ENCODE measurements at places on chromosomes 16 and 17.

- DNase-seq: no peak
Observed at GRCh38 chr16:11265124-11265523, 4.0 kb downstream of the TNP2 start.

DNA sequence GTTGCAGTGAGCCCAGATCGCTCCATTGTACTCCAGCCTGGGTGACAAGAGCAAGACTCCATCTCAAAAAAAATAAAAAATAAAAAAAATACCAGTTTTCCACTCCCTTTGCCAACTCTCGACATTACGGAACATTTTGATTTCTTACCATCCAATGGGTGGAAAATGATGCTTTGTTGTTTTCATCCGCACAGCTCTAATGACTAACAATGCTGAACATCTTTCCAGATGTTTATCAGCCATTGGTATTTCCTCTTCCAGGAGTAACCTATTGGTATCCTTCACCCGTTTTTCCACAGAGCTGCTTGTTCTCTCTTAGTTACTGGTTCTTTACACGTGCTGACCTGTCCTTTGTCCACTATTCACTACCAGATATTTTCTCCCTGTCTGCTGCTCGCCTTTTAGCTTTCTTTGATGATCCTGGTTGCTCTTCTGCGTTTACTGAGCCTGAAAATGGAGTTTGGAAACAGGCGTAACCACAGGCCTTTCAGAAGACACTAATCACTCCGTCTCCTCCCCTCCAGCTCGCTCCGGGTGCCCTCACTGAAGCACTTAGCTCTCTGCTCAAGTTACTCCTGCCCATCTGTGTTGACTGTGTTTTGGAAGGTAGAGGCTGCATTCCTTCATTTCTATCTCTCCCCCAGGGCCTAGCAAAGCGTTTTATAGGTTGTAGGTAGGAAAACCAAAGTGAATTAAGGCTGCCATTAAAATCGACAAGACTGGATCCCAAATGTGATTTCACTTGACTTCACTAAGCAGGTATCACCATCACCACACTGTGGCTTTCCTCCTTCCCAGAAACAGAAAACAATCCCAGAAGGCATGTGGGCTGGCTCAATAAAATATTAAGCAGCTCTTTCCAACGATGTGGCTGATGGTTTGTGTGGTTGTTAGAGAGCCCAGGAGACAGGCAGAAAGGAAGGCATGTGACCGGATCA lies 8.9 kb downstream of the SHPK start:
- DNase-seq: no peak

DNA sequence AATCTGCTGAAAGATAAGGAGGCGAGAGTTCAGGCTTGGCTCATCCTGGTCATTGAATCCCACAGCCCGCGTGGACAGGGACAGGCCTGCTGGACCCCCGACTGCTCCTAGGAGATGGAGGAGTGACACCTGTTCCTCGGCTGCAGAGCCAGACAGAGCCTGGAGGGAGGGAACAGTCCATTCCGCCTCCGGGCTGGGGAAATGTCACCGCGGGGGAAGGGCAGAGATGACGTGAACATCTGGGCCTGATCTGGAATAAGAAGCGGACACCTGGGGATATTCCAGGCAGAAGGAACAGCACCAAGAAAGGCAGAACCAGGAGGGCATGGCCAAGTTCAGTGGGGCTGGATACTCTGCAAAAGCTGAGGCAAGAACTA lies 1.5 kb downstream of the ZNF747 start:
- no peak for DNase-seq

DNA sequence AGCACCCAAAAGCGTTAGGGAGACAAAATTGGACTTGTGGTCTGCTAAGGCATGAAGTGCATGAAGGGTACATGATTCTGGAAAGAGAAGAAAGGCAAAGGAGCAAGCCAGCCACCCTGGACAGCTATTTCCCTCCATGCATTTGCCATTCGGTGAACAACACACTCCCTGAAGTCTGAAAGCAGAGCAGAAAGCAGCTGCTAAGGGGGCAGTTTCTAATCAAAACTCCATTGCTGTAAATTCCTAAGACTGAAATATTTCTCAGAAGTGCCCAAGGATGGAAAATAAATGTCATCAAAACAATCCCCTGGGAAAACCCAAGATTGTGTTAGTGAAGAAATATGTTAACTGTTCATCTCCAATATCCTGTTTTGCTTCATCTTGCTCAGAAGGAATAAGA lies 44.3 kb downstream of the PMP22 start:
- peak; percentile 82 for DNase-seq

- no peak for DNase-seq
Observed at GRCh38 chr17:80869481-80870145, 122.0 kb upstream of the CHMP6 start.

GRCh38 chr16:82857693-82858365 lies 231.1 kb downstream of the CDH13 start:
- no peak for DNase-seq

- DNase-seq: no peak
Observed at GRCh38 chr16:88866151-88866920, at the start of gene PABPN1L. TSS of gene PABPN1L (minus strand) at chr16:88866660. CDS start at chr16:88866606, 54 bp downstream.

DNA sequence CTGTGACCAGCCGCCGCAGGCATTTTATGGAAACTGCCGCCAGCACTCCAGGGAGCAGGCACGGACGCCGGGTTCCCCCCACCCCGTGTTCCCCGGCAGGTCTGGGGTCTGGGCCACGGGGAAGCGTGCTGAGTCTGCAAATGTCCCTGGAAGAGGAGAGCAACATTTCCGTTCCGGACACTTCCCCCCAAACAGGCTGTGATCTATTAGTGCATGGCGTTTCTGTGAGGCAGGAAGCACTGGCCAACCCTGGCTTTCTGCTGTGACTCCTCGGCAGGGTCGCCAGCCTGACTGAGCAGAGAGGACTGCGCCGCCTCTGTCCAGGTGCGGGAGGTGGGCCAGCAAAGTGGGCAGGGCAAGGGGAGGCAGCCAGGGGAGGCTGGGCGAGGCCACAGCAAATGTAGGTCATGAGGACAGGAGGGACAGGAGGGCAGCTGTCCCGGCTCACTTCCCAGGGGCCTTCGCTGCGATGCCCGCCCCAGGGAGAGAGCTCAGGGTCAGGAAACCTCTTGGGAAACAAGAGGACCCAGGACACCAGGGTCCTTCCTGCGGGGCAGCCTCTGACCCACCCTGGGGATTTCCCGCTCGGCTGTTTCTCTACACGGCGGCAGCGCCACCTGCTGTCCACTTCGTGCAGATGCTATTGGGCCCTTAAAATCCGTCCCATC lies 9.5 kb downstream of the FOXF1 start:
- DNase-seq: peak; percentile 45

Measured in fibroblast of skin of right biceps (primary cell).